Activated CD4-positive, alpha-beta T cell treated with anti-CD3 and anti-CD28 coated beads, Interleukin-2, Interleukin-4, amounts not matched to agents 100 ng/mL and 50 ng/mL, durations not matched to agents 16 hours and 8 hours (primary cell): ENCODE measurements at places on chromosomes 5 and 9.

DNA sequence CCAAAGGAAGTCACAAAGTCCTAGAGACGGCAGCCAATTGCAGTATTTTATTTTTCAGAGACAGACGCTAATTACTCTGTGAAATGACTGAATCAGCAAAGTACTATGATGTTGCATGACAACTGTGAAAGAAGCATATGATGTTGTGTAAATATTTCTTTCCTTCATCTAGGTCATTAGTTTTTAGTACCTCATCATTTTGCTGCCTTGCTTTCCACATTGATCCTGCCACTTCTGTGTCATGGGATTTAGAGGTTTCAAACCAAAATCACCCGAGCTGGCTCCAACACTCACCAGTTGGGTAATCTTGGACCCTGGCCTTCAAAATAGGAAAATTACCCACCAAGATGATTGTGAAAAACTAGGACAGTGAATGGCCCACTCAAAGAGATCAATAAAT lies 585.2 kb downstream of the ACTL7B start:
- DNase-seq, result no peak

- peak; percentile 62 for DNase-seq
Measured at GRCh38 chr5:168219515-168220410, 71.7 kb upstream of the WWC1 start.

DNA sequence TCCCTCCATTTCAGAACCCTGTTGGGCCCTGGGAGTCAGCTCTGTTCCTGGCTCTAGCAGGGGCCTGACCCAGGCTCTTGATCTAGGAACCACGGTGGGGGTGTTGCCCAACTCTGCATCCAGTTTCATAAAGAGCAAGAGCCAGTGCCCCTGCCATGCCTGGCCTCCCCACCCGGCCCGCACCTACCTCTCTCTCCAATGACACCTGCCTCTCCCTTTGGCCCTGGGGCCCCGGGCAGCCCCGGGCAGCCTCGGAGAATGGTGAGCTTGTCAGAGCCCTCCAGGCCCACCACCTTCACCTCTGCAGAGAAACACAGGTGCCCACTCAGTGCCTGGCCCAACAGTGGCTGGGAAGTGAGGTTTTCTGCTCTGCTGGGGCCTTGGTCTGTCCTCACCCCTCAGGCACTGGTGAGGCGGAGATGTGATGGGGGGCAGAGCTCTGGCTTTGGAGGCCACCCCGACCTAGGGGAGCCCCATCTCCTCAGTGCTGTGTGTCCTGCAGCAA lies 1.5 kb downstream of the FCN1 start:
- DNase-seq, result no peak

GRCh38 chr5:58394339-58394738 lies 65.5 kb downstream of the PLK2 start:
- DNase-seq, result no peak

DNA sequence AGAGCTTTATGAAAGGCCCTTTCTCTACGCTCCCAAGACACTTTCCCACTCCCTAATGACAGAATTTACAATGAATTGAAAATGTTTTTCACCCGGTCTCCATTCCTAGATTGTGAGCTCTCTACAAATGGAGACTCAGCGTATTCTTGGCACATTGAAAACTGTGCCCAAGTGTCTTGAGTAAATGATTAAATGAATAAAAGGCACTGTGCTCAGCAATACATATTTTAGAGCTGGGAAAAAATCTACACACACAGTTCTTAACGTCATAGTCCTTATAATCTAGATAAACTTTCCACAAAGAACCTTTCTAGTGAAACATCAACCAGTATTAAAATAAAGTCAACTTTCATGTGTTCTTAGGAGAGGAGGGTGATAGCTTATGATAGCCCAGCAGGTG lies 634.0 kb downstream of the RAB3C start:
- DNase-seq, result no peak

DNA sequence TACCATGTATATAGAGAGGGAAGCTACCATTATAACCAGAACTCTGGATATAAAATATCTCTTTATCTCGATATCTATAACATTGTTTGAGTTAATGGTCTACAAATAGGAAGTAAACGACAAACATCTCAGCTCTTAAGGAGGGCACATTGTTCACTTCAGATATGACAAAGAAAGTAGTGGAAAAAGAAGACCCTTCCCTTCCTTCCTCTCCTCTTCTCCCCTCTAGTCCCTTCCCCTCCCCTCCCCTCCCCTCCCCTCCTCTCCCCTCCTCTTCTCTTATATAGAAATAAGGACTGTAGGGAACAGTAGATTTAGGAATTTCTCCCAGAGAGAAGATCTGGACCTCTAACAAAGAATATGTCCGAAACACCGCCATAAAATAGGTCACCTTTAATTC lies 1731.9 kb upstream of the CDH9 start:
- no peak for DNase-seq

GRCh38 chr9:33623658-33624586 lies 99.9 kb downstream of the ANKRD18B start:
- DNase-seq, result peak; percentile 84

- DNase-seq, result peak; percentile 10
Measured at GRCh38 chr5:168291342-168291963, at the start of gene WWC1. TSS of gene WWC1 (plus strand) at chr5:168291645. CDS start at chr5:168292153, 508 bp downstream.

DNA sequence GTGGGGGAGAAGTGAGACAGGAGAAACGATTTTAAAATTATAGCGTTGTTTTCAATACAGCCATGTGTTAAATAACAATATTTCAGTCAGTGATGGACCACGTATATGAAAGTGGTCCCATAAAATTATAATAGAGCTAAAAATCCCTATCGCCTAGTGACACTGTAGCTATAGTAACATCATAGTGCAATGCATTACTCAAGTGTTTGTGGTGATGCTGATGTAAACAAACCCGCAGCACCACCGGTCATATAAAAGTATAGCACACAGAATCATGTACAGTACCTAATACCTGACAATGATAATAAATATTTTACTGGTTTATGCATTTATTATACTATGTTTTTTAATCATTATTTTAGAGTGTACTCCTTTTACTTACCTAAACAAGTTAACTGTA lies 407.4 kb upstream of the SEMA6A start:
- no peak for DNase-seq

GRCh38 chr5:119470851-119471451 lies 18.7 kb downstream of the HSD17B4 start:
- peak; percentile 19 for DNase-seq

DNA sequence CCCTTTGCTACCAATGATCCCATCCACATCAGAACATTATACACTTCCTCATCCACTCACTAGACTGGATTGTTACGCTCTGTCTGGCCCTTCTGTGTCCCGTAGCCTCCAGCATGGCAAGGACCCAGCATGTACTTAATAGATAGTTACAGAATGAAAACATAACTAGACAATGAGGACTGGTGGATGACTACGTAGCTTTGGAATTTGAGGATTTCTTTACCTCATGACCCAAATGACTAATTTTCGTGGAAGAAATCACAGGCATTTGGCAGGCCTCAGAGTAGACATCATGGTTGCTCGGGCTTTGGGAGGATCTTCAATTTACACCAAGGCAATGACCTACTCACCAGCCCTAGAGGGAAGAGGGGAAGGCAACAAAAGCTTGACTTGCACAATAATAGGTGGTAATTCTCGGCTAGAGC lies 299.8 kb downstream of the TLE1 start:
- no peak for DNase-seq

GRCh38 chr9:36924071-36924470 lies 110.0 kb downstream of the PAX5 start:
- peak; percentile 85 for DNase-seq
